ENCODE measurements at places on chromosomes 13 and 19.

DNA sequence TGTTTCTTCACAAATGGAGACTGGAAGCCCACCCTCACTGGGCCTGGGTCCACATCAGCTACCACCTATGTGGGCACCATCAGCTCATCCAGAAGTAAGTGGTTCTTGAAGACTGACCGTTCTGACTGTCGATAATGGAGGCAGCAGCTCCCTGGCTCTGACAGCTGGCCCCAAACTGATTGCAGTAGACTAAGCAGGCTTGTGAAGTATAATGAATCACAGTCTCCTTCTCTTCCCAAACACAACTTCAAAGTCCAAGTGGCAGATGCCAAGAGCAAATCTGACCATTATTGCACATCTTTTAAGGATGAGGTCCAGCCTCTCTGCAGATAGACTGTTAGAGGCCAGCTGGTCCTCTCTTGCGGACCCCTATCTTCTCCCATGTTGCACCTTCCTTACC lies 574.4 kb upstream of the KLF12 start:
- no peak for DNase-seq

GRCh38 chr13:70893832-70894231 lies 785.6 kb upstream of the KLHL1 start:
- no peak for DNase-seq

DNA sequence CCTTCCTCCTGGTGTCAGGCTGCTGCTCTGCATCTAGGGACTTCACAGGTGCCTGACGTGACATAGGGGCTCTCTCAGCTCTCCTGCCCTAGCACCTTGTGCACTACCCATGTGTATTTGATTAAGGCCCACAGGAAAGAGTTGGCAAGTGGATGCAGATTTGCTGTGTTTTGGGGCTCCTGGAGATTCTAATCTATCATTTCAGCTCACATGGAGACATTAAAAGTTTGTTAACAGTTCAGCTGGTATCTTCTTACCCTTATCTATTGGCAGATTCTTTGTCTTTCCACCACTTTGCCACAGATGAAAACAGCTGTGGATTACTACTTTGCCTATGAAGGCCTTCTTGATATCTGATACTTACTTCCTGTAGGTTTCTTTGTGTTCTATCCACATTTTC lies 41.9 kb downstream of the WASF3 start:
- DNase-seq = no peak

GRCh38 chr19:13095934-13096927 lies 6.4 kb downstream of the LYL1 start:
- no peak for DNase-seq

GRCh38 chr19:31253526-31254179 lies 95.6 kb downstream of the TSHZ3 start:
- DNase-seq = no peak

DNA sequence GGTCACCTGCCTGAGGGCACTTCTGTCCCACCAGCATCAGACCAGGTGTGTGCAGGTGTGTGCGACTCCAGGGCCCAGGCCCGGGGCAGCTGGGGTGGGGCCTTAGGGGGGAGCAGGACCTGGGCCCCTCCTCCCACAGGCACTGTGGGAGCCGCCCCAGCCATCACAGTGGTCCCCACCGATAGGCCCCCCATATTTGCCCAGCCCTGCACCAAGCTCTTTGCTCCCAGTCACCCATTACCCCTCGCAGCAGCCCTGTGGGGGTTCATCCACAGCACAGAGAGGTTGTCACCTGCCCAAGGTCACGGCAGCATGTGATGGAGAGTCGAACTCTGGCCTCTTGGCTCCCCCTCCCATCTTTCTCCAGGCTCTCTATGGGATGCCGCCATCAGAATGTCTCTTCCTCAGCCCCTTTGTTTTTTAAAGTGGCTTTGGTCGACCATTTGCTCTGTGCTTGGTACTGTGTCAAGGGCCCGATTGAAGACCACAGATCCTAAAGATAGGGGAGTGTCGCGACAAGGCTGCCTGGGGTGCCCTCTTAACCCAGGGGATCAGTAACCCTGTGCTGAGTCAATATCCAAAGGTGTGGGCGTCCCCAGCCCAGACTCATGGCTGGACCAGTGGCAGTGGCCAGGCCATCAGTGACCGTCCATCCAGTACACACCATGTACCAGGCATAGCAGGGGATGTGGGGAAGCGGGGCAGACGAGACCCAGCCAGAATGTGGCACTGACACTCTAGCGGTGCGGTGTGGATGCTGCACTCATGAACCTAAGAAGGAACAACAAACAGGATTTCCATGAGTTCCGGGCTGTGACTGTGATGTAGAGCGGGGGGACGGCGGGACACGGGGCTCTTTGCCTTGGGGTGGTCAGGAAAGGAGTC lies 28.3 kb upstream of the NCCRP1 start:
- DNase-seq = no peak

GRCh38 chr19:33280351-33280921 lies 21.9 kb downstream of the CEBPA start:
- no peak for DNase-seq

GRCh38 chr19:12774588-12775555 lies at the start of gene HOOK2:
Gene HOOK2 (minus strand): TSS chr19:12775552. CDS start chr19:12775449, 103 bp downstream.
- DNase-seq = peak; percentile 32

All from NCI-H748 treated with DMSO at 0.1 percent for 48 hours (cell line).